Ecto neural progenitor cell (in vitro differentiated cells): ENCODE measurements at places on chromosomes 11 and 22.

DNA sequence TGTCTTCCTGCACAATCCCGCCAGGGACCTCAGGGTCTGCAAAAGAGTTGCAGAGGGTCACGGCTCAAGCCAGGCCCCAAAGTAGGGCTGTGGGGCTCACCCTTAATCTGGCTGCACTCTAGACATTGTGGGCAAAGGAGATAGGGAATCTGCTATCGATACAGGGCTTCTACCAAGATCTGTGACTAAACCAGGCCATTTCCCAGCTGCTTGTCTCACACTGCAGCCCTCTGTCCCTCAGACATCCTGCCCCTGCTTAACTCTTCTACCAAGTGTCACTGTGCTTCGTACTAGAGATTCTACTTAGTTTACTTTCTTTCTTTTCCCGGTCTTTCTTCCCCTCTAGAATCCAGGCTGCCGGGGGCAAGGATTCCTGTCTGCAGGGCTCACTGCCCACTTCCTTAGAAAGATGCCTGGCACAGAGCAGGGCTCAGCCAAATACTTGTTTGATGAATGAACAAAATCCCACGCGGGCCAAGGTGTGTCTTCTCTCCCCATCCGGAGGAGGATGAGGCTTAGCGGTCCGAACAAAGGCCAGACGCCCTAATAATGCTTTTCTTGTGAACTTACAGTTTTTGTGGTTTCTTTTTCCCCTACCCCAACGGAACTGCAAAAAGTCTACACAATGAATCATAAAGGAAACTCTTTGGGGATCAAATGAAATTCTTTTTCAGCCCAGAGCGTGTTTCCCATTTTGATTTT is 61.3 kb upstream of the ANO1 start:
- no peak for DNase-seq

DNA sequence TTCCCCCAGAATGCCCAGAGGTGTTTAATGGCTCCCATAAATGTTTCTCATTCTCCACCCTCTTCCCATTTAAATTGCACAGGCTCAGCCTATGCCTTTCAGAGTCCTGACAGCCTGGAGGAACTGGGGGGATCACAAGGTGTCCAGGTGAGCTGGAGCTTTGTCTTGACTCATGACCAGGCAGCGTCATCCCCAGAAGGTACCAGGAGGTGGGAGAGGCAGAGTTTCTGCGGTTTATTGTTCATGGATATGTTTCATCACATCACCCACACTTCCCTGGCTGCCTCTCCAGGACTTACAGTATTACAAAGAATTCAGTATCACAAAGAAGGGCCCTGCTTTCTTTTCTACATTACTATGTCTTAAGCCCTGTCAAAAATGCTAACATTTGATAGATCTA is 103.2 kb upstream of the GALNT18 start:
- DNase-seq: no peak

DNA sequence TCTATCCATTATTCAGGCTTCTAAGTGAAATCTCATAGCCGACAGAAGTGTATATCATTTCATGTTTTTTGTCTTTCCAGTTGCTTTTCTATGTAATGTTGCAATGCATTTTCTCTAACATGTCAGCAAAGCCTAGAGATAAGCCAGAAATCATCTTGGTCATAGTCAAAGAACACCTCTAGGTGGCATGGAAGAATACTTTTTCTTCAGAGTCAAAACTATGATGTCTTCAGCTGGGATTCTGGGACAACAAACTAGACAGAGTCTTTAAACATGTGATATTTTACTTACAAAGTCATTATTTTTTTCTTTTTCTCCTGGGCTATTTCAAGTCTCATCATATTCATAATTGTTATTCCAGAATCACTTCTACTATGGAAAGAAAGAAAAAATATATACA is 4.4 kb downstream of the GAS2 start:
- no peak for DNase-seq

- no peak for DNase-seq
These were observed 3.3 kb upstream of the TRABD start for GRCh38 chr22:50182176-50183081.

DNA sequence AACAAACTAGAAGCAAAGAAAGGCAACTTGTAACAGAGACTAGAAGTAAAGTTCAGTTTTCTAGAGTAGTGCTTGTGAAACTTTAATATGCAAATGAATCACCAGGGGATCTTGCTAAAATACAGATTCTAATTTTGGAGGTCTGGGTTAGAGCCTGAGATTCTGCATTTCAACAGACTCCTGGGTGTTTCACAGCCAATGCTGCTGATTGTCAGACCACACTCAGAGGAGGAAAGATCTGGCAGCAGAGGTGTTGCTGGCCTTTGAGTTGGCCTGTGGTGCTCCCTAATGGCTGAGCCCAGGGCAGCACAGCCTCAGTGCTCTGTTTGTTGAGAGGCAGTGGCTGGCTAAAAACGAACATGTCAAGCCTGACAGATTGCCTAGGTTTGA is 5.4 kb downstream of the CRY2 start:
- no peak for DNase-seq

DNA sequence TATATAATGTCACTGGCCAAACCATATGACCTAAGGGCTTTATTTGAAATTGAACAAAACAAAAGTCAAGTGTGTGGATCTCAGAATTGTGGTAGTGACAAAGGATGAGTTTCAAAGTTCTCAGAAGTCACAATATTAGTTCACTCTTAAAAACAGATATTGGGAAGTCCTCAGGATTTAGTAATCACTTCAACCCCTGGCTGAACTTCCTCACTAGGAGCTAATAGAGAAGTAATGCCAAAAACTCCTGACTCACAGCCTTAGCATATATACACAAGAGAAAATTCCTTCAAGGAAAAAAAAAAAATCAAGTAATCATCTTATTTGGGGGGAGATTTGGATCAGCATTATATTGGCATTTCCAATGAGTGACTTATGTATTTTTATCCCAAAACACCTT is 75.6 kb upstream of the APOA1 start:
- DNase-seq: no peak

- DNase-seq: no peak
These were observed 117.2 kb upstream of the BMAL1 start for GRCh38 chr11:13160346-13160745.

DNA sequence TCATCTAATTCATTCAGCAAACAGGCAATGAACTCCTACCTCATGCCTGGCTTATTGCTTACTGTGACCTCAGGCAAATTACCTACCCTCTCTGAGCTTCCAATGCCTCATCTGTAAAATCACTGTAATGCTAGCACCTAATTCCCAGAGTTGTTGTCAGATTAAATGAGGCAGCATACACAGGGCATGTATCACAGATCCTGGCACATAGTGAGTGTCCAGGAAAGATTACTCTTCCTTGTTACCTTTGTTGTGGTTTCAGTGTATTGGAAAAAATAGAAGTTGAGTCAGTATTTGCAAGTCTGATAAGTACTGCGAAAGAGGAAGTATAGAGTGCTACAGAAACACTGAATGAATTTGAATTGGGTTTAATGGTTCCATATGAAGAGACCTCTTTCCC is 26.4 kb upstream of the LRRC55 start:
- no peak for DNase-seq

DNA sequence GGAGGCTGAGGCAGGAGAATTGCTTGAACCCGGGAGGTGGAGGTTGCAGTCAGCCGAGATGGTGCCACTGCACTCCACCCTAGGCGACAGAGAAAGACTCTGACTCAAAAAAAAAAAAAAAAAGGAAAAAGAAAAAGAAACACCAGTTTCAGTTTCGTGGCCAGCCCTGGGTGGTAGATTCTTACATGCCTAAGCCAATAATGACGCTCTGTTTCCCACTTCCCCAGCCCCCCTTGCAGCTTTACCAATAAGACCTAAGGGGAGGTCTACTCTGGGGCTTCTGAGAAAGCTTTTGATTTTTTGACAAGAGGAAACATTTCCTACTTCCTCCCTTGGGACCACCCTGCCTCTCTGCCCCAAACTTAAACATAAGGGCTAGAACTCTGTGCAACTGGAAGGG is 30.0 kb upstream of the PTPRJ start:
- DNase-seq: no peak
